NCI-H69 (cell line): ENCODE measurements at places on chromosomes 4 and X.

- DNase-seq: peak; percentile 90
Measured at GRCh38 chr4:165112368-165113121, at the start of gene TMEM192. TSS of gene TMEM192 (minus strand) at chr4:165112860. CDS start at chr4:165112773, 87 bp downstream.

DNA sequence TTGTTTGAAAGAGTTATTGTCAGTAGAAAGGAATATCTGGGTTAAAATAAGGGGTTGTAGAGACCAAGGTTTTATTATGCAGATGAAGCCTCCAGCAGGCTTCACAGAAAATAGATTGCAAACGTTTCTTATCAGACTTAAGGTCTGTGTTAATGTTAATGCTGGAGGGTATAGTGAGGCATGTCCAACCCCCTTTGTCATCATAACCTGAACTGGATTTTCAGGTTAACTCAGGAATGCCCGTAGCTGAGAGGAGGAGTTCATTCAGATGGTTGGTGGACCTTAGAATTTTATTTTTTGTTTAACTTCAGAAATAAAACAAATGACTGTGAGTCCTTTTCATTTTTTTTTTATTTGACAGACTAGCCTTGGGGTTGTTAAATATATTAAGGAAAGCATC is 354.1 kb downstream of the GPM6A start:
- DNase-seq: no peak

DNA sequence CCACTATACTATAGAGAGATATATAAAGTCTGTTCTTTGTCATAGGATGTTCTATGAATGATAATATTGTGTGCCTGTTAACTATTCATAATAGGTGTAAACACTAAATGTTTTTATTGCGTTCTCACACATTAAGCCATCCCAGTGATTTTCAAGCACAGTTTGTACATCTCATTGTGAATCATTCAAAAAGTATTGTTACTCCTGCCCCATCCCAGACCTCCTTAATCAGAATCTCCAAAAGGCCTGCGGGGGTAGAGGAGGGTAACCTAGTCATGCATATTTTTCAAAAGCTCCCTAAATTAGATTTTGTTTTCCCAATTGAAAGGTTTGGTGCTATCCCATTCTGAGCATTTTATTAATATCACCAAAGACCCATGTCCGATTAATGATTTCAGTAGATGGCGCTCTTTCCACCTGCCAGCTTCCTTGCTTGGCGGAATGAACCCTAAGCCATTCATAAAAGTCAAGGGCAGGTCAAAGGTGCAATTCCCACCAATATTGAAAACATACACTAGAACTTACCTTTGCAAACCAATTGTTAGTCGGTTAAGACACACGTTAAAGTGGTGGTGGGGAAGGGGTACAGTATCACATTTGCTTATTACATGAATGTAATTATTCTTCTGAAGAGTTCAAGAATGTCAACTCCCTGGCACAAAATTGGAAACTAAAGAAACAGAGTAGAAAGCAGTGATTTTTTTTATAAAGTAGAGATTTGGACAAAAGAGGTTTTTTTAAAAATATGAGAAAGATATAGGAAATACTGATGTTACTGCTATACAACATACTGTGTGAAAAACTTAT is 5.8 kb upstream of the TET2 start:
- peak; percentile 43 for DNase-seq

DNA sequence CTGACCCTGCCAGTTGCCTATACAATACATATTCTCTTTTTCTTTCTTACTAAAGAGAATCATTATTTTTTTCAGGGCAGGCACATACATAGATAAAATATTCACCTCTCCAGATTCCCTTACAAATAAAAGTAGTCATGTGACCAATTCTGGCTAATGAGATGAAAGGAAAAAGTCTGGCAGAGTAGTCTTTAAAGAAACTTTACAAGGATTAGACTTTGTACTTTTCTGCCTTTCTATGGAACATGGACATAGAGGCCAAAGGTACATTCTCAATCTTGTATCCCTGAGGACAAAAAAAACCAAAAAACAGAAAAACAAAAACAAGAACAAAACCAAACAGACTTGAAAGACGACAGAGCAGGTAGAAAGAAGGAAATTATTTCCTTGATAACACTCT is 75.6 kb downstream of the DCK start:
- no peak for DNase-seq

DNA sequence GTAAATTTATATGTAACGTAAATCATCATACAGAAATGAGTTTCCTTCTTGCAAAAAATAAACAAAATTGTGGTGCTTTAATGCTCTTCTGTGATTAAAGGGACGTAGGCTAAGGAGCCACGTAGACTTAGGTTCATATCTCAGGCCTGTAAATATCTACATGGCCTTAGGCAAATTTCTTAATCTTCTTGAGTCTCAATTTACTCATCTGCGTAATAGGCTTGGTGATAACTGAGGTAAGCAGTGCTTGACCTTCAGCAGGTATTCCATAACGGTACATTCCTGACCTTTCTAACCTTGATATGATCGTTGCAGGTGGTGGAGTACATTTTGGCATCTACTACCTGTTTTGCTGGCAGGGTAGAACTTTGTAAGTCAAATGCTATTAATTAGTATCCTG is 65.2 kb upstream of the TLR3 start:
- DNase-seq: no peak

DNA sequence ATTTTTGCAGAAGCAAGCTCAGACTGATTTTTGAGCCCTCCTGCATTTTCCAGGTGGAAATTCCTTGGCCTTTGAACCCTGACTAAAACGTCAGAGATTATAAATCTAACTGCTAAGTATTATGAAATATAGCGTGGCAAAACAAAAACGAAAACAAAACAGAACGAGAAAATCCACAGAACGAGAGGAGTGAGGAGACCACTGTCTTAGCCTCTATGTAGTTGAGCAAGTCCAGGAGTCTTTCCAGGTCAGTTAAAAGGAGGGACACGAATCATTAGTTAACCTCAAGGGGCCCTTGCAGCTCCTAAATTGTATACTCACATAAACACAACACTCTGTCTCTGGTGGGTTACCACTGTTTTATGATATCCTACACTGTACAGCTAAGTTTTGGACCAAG is 80.2 kb downstream of the SYNPO2 start:
- DNase-seq: no peak

- DNase-seq: peak; percentile 44
Measured at GRCh38 chr4:44016570-44017421, 431.8 kb downstream of the KCTD8 start.

GRCh38 chr4:150240011-150240410 is 161.8 kb downstream of the DCLK2 start:
- DNase-seq: no peak

GRCh38 chr4:80875642-80876041 is 154.9 kb upstream of the BMP3 start:
- DNase-seq: no peak

- no peak for DNase-seq
Measured at GRCh38 chrX:155632431-155633100, 19.8 kb upstream of the TMLHE start.

DNA sequence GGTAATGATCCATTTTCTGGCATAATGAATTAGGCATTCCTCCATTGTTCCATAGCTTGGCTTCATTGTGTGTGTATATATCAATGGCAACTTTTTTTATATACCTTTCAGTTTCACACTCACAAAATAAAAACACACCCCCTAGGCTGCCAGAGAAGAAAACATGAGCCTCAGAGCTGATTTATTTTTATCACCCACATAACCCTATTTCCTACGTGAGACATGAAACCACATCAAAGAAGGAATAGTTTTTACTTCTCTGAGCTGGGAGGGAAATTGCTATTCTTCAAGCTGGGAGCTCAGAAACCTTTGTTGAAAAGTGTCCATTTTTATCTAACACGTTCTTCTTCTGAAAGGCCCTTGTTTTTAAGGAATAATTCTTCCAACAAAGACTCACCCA is 126.7 kb upstream of the RAI2 start:
- DNase-seq: no peak

DNA sequence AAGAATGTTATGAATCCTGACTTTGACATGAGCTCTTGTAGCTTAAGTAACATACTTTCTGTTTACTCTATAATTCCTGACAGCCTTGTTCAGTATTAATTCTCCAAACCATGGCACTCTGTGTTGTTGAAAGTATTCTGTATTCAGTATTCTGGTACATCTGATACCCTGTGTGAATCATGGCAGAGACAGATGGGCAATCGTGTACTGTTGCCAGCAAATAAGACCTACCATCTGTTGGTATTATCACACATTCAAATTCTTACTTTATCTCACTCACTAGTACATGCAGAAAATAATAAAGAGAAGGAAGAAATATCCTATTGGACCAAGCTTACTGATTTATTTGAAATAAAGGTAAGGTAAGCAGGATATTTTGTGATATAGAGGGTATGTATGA is 7.9 kb downstream of the MBTPS2 start:
- peak; percentile 48 for DNase-seq

DNA sequence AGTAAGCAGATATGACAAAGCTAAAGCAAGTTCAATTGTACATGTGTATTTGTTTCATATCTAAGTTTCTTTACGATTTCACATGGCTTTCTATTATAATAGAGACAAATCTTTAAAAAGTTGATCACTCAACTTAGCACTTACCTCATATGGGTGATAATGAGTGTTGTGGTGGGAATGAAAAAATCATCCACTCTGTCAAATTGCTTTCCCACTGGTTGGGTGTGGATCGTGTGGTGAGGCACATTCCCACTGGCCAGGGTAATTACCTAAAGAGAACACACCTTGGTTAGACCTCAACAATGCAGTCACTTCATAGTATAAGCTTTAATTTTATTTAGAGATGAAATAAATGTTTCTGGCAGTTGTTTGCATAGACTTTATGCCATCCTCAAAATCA is 708.9 kb downstream of the FSTL5 start:
- peak; percentile 1 for DNase-seq

GRCh38 chr4:100483796-100484195 is 34.0 kb downstream of the EMCN start:
- DNase-seq: no peak

- DNase-seq: peak; percentile 66
Measured at GRCh38 chr4:3851211-3851610, 85.0 kb downstream of the ADRA2C start.
